ENCODE measurements at places on chromosomes 4 and X.

DNA sequence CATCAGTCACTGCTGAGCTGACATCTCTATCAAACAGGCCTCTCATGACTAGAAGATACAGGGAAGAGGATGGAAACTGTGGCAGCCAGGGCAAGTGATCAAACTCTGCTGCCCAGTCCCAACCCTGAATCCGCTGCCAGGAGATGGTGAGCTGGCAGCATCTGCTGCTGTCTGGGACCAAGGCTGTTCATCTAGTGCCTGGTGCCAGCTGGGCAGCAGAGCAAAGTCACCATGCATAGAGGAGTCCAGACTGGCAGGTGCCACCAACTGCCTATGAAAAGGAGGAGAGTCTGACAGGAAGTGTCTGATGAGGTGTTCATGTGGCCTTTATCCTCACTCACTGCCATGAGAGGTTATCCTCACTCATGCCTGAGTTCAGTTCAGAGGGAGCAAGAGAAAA is 518.9 kb downstream of the MID1IP1 start:
- DNase-seq: no peak

DNA sequence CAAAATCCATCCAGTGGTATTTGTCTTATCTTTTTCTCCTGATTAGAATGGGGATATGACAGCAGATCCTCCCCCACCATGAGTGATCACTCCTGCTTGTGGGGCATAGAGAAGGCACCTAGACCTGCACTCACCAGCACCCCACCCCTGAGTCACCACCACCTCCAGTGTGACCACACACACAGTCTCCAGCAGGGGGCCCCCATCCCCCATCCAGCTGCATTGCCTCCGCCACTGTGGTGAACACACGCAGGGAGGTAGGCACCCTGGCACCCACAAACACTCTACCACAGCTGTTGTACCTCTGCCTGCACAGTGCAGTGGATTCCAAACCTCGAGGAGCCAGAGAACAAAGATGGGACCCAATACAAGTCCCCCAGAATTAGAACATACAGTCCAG is 9.0 kb upstream of the MAGEA8 start:
- DNase-seq: no peak

DNA sequence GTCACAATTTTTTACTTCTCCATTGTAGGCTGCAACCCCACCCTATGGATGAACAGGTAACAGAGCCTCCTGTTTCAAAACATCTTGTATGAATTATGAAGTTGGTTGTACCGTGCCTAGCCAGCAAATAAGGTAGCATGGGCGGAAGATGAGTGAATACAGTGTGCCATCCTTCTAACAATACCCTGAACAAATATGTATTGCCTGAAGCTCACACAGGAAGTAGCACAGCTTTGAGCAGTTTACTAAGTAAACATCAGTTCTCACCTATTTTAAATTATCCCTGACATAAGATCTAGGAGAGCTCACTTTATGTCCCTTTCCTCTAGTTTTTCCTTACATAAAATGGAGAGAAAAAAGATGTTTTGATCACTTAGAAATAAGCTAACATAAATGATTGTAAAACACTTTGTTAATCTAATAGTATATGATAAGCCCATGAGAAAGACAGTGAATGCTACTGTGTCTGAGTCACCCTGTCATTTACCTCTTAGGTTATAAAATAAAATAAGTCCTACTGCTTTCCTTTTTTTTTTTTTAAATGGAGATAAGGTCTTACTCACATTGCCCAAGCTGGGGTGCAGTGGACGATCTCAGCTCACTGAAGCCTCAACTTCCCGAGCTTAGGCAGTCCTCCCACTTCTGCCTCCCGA is 36.6 kb downstream of the GRSF1 start:
- DNase-seq: no peak

- no peak for DNase-seq
Measured at GRCh38 chr4:105605493-105605892, 53.1 kb downstream of the ARHGEF38 start.

GRCh38 chrX:55777596-55777995 is 60.0 kb downstream of the RRAGB start:
- DNase-seq: no peak

DNA sequence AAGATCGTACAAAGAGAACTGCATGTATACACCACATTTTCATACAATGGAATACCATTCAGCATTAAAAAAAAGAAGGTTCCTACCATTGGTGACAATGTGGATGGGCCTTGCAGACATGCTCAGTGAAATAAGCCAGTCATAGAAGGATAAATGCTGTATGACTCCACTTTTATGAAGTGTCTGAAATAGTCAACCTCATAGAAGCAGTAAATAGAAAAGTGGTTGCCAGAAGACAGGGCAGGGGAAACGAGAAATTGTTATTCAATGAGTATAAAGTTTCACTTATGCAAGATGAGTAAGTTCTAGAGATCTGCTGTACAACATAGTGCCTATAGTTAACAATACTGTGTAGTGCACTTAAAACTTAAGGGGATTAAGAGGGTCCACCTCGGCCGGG is 257.5 kb upstream of the FTHL17 start:
- no peak for DNase-seq

- no peak for DNase-seq
Measured at GRCh38 chr4:7539659-7540058, 104.9 kb upstream of the PSAPL1 start.

DNA sequence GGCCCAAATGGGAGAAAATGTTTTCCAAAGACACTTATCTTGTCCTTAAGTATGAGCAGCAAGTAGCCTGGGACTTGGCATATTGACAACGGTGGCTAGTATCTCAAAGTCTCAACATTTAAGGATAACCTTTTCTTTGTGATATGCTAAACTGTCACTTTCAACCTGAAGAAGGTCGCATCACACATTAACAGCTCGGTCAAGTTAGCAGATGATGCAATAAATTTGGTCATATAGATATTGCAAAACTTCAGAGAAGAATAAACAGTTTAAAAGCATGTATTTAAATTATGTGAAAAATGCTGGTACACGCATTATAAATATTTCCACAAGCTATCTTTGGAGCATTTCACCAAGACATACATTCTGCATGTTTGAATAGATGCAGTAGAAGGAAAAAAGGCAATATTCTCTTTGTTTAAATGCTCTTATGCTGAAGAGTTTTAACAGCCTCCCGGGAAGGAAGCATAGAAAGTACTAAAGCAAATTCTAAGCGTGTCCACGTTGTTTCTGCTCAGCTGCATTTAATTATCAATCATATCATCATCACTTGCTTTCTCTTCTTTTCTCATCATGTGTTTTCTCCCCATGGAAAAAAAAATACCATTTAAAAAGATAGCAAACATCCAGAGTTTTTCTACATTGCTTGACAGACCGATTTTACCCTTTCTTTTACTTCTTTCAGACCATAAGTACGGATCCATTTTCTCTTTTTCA is 24.2 kb downstream of the ARHGAP6 start:
- no peak for DNase-seq

DNA sequence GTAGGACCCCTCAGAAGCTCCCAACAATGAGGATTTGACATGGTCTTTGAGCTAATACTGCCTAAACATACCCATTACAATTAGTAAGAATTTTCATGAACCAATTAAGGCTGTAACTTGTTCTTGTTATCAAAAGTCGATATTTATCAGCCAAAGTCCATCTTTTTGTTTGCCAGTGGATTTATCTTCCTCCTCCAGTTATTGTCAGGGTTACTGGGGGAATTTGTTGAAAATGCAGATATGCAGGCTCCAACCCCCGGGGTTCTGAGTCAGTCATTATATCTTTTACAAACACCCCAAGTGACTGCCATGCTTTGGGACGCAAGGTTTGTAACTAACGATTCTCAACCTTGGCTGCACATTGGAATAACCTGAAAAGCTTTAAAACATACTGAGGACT is 338.8 kb upstream of the PPARGC1A start:
- no peak for DNase-seq

GRCh38 chr4:11201256-11201655 is 227.4 kb downstream of the HS3ST1 start:
- DNase-seq: no peak

GRCh38 chrX:38332505-38332904 is 5.2 kb upstream of the RPGR start:
- DNase-seq: no peak

- DNase-seq: no peak
Measured at GRCh38 chr4:126702747-126703146, 930.0 kb upstream of the INTU start.

- DNase-seq: no peak
Measured at GRCh38 chr4:30768277-30768676, 48.1 kb downstream of the PCDH7 start.

GRCh38 chr4:77434299-77435092 is 171.1 kb upstream of the CXCL13 start:
- no peak for DNase-seq

Data from HS-27A (cell line).